CD8-positive, alpha-beta memory T cell (primary cell): ENCODE measurements at places on chromosomes 4 and X. TPM values are rescaled to one million over a fixed set of nuclear protein-coding genes. Genes with fewer than 3 reads are reported as not detected.

GUCY1B1 gene
- not detected for total RNA-seq

GRCh38 chrX:129840344-129840743, 3.3 kb downstream of the ZDHHC9 start:
- H3K4me3 ChIP-seq = no peak overlapping the region
- no peaks in the 10 kb centered on the region for H3K36me3 ChIP-seq
- H3K27ac ChIP-seq = no peak overlapping the region
- no peaks in the 10 kb centered on the region for H3K27me3 ChIP-seq

BMP3 gene
- not detected for total RNA-seq

ERAS gene
- total RNA-seq = 0.18 TPM

GRCh38 chrX:66126662-66127061, 37.4 kb upstream of the HEPH start:
- no peak overlapping the region for H3K27ac ChIP-seq
- no peaks in the 10 kb centered on the region for H3K4me1 ChIP-seq
- no peak overlapping the region for H3K4me3 ChIP-seq
- no peak for DNase-seq

SLITRK2 gene
- total RNA-seq = not detected

SLC16A2 gene
- total RNA-seq = 0.46 TPM

GJB1 gene
- total RNA-seq = not detected

FAM47A gene
- not detected for total RNA-seq

DNA sequence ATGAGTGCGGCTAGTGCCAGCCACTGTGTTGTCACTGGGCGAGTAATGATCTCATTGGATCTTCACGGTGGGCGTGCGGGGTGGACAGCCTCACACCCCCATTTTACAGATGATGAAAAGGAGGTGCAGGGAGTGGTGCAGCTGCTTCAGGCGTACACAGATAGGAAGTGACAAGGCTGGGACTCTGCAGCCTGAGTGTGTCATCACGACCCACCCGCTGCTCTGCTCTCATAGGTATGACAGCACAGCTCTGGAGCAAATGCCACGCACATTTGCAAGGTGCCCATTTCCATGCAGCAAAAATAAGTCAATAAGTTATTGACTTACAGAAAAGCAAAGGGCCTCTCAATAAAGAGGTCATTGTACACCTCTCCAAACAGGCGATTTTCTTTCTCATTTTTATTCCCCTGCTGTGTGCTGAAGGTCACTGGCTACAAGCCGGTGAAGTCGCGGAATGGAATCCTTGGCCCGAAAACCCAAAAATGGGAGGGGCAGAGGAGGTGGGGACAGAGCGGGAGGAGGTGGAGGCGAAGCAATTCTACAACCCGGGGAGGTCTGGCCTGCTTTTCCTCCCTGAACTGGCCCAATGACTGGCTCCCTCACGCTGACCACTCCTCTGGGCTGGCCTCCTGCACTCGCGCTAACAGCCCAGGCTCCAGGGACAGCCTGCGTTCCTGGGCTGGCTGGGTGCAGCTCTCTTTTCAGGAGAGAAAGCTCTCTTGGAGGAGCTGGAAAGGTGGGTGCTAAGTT, at the start of gene SOD3:
SOD3 (plus strand) TSS at position 658 of the 750 bp plus-strand sequence. CDS start 3,949 bp downstream, outside the sequence.
- no peaks in the 10 kb centered on the region for H3K36me3 ChIP-seq
- no peaks in the 10 kb centered on the region for H3K4me1 ChIP-seq
- no peak for DNase-seq
- H3K27me3 ChIP-seq = no peaks in the 10 kb centered on the region

DNA sequence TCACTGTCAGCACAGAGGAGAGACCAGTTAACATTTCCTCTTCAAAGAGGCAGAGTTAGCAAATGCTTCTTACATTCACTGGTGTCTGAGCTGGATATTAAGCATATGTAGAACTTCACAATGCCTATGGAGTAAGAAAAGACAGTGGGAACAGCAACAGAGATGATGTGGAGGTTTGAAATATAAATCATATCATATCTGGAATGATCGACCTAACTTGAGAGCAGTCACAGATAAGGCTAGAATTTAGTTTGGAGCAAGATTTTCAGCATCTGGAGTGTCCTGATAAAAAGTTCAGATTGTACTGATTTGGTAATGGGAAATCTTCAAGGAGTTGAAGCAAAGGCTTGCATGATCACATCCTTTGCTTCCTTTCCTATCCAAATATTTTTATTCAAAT, 90.5 kb upstream of the ANKRD50 start:
- H3K36me3 ChIP-seq = no peaks in the 10 kb centered on the region
- no peaks in the 10 kb centered on the region for H3K4me1 ChIP-seq
- no peak overlapping the region for H3K27ac ChIP-seq
- DNase-seq = no peak

DNA sequence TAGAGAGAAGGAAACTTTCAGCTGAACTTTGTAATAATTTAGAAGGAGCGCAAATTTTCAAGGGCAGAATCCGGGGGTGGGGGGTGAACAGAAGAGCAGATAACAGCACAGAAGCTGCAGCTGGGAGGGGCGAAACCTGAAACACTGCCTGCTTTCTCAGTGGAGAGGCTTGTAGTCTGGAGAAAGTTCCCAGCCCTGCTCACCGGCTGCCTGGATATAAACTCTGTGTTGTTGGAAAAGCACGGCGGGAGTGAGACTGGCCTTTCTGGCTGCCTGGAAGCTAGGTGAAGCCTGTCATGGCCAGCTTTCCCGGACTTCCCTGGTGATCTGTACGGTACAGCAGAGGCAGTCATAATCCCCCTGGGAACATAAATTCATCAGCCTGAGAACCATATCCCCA, 1352.1 kb upstream of the DIAPH2 start:
- no peaks in the 10 kb centered on the region for H3K36me3 ChIP-seq
- no peak overlapping the region for H3K27ac ChIP-seq
- no peaks in the 10 kb centered on the region for H3K27me3 ChIP-seq
- H3K4me1 ChIP-seq = no peaks in the 10 kb centered on the region
- no peak for DNase-seq
- no peak overlapping the region for H3K4me3 ChIP-seq

SH3RF1 gene
- 1.4 TPM for total RNA-seq

GRCh38 chrX:108309144-108309543, 129.1 kb downstream of the COL4A6 start:
- H3K4me3 ChIP-seq = no peak overlapping the region
- H3K36me3 ChIP-seq = no peaks in the 10 kb centered on the region
- DNase-seq = no peak
- no peaks in the 10 kb centered on the region for H3K4me1 ChIP-seq
- H3K27ac ChIP-seq = no peak overlapping the region
- no peaks in the 10 kb centered on the region for H3K27me3 ChIP-seq

DNA sequence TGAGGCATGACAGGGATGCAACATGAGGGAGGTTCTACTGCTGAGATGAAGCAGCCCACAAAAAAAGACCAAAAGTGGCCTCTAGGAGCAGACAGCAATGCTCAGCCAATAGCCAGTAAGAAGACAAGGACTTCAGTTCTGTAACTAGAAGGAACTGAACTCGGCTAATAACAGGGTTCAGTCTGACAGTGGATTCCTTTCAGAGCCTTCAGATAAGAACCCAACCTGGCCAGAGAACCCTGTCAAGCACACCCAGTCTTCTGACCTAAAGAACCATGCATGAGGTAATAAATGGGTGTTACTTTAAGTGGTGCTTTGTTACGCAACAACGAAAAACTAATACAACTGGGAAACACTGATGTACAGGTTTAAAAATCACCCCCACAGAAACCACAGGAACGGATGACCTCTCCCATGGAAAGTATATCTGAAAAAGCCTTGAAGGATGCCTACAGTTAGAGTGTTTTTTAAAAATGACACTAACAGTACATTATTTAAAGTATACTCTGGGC, 94.6 kb downstream of the PAPSS1 start:
- no peaks in the 10 kb centered on the region for H3K4me1 ChIP-seq
- H3K4me3 ChIP-seq = no peak overlapping the region
- no peak overlapping the region for H3K27ac ChIP-seq

GRCh38 chr4:162170509-162170908, 6.7 kb upstream of the FSTL5 start:
- no peak for DNase-seq
- no peak overlapping the region for H3K27ac ChIP-seq
- no peaks in the 10 kb centered on the region for H3K36me3 ChIP-seq
- H3K4me3 ChIP-seq = no peak overlapping the region
- no peaks in the 10 kb centered on the region for H3K4me1 ChIP-seq

FAM9C gene
- total RNA-seq = not detected

GRCh38 chrX:113741744-113742143, 842.1 kb upstream of the HTR2C start:
- H3K27ac ChIP-seq = no peak overlapping the region
- no peak overlapping the region for H3K4me3 ChIP-seq
- H3K36me3 ChIP-seq = no peaks in the 10 kb centered on the region
- H3K27me3 ChIP-seq = no peaks in the 10 kb centered on the region
- DNase-seq = no peak
- no peaks in the 10 kb centered on the region for H3K4me1 ChIP-seq

DNA sequence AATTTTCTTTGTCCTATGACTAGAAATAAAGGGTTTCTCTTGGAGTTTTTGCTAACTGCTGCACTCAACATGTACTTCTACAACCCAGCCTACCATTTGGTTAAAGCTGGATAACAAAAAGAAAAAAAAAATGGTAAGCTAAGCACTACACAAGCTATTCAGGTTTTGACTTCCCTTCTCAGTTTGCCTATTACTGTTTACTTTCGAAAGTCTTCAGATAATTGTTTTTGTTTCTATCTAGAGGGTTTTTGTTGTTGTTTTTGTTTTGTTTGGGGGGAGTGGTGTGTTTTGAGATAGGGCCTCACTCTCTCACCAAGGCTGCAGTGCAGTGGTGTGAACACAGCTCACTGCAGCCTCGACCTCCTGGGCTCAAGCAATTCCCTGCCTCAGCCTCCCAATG, 46.6 kb downstream of the CLOCK start:
- no peak for DNase-seq
- H3K36me3 ChIP-seq = no peaks in the 10 kb centered on the region
- H3K27me3 ChIP-seq = no peaks in the 10 kb centered on the region
- no peaks in the 10 kb centered on the region for H3K4me1 ChIP-seq
